HT1080 (cell line): ENCODE measurements at places on chromosomes 11 and 22. TPM values are rescaled to one million over a fixed set of nuclear protein-coding genes. Genes with fewer than 3 reads are reported as not detected.
A peak's percentile ranks its signal among the peaks of the same experiment; 100 is the strongest.

UBQLNL gene
- total RNA-seq: 0.07 TPM in 1 of 2 replicates, not detected in the other

KCNJ4 gene
- 0.40 and 0.45 TPM in 2 replicates for total RNA-seq

- DNase-seq: no peak
Measured at GRCh38 chr11:20274031-20274430, 89.5 kb upstream of the HTATIP2 start.

F2 gene
- not detected in 2 replicates for total RNA-seq

DNA sequence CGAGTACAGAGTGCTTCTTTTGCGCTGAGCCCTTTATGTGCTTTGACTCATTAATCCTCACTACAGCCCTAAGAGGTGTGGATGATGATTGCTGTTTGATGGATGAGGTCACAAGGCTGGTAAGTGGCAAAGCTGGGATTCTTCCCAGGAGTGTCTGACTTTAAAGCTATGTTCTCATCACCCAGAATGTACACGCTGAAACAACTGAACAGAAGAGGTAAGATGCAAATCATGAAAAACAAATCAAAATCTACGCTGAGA, 37.7 kb upstream of the CREB3L1 start:
- DNase-seq: peak; percentile 43

DNA sequence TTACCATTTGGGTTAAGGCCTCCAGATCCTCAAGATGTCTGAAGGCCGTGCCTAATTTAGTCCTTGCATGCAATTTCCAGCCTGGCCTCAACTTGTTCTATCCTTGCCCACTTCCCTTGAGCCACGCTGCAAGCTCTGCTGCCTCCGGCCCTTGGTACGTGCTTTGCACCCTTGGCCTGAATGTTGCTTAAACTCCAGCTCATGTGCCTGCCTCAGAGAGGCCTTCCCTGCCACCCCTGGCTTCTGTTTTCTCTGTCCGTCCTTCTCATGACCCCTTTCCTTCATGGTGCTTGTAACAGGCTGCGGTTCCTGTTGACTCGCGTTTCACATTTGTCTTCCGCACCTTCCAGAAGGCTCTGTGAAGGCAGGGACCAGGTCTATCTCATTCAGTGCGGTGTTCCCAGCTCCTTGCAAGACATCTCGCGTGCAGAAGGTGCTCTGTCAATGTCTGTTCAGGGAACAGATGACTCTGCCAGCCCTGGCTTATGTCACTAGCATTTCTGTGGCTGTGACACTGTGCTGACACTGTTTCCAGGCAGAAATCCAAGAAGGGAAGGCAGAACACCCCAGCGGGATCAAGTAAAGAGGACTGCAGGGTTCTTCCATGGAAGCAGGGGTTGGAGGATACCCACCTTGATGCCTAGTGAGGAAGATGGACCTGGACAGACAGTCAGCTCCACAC, 61.8 kb downstream of the FBLN1 start:
- no peak for DNase-seq

DNA sequence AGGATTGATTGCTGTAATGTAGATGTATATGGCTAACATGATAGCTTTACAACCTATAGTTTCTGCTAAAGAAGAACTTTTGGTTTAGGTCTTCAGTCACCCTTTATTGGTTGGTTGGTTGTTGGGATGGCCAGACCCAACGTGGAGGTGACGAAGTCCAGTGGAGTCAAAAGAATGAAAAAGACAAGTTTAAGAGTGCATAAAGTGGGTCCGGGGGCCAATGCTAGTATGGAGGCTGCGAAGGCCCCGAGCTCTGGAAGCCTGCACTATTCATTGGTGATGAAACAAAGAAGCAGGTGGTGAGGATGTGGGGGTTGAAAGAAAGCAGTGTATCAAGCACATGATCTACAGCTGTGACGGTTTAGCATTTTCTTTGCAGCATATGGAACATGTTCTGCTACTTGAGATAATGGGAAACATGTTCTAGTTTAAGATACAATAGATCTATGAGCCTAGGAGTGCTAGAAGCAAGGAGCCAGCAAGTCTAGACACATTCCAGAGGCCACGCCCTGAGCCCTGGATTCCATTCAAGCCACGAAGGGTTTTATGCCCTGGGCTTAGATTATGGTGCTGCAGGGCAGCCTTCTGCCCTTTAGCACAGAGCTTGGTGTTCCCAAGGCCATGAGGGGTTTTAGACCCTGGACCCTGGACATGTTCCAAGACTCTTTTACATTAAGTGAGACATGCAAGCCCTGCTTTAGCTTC, 6.3 kb downstream of the TCP11L1 start:
- DNase-seq: peak; percentile 56

- no peak for DNase-seq
Measured at GRCh38 chr22:48125416-48125815, 1363.0 kb downstream of the TBC1D22A start.

GRCh38 chr11:7516475-7516874, 2.7 kb downstream of the PPFIBP2 start:
- no peak for DNase-seq

CARD10 gene
- total RNA-seq: 22.4 and 25.4 TPM in 2 replicates

GRCh38 chr22:49553076-49553475, 274.6 kb downstream of the BRD1 start:
- no peak for DNase-seq

DNA sequence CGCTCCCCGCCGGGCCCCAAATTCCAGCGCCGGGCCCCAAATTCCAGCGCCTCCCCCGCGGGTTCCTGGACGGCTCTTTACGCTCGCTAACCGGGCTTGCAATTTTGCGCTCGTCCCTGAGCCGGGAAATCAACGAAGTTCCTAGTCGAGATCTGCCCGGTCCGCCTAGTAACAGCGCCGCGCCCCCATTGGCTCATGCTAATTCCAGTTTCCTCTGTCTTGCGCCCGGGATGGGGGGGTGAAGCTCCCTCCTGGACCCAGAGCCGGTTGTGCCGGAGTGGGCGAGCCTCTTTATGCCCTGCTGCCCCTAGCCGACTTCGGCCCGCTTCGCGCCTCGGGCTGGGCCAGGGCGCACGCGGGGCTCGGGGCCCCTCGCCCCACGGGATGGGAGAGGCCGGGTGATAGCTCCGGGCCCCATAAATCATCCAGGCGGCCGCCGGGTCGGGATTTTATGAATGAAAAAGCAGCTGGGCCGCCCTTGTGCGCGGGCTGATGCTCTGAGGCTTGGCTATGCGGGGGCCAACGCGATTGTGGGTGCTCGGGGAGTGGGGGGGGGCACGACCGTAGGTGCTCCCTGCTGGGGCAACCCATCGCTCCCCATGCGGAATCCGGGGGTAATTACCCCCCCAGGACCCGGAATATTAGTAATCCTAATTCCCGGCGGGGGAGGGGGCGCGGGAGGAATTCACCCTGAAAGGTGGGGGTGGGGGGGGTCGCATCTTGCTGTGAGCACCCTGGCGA, 1.8 kb upstream of the CCND1 start:
- peak; percentile 94 for DNase-seq

DNA sequence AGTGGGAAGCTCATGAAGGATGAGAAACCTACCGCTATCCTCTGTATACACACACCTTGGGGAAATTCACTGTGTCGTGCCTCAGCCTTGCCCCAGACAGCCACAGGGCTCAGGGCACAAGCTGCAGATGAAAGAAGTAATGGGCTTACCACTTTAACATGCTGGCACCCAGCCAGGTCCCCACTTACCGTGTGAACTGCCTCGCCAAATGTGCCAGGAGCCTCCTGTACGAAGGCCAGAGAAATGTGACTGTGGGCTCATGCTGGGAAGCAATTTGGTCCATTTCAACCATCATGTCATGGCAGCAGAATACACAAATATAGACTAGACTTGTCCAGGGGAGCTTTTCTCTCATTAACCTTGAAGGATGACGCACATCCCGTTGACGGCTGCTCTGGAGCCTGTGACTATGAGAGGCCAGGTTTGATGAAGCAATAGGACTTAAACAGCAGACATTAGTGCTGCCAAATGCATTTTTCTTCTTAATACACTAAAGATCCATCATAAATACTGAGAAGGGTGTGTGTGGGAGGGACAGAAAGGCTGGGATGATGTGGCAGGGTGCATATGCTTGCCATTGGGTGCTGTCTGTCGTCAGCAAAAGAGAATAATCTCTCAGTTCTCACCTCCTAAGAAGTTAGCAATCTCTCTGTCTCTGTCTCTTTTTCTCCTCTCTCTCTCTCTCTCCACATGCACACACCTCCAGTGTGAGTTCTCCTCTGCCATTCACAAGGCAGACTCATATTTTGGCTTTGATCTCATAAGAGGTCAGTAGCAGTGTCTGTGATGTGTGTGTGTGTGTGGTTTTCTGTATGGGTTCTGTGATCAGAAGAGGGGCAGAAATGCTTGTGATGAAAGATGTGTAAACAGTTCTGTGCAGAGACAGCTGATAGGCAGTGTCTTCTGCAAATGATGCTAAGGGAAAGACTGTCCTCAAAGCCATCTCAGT, 142.4 kb downstream of the KIRREL3 start:
- DNase-seq: peak; percentile 74

OR52E8 gene
- not detected in 2 replicates for total RNA-seq

- DNase-seq: peak; percentile 90
Measured at GRCh38 chr11:46363031-46363407, 15.8 kb downstream of the DGKZ start.

- peak; percentile 30 for DNase-seq
Measured at GRCh38 chr22:37500745-37501609, 14.8 kb upstream of the MFNG start.

DNA sequence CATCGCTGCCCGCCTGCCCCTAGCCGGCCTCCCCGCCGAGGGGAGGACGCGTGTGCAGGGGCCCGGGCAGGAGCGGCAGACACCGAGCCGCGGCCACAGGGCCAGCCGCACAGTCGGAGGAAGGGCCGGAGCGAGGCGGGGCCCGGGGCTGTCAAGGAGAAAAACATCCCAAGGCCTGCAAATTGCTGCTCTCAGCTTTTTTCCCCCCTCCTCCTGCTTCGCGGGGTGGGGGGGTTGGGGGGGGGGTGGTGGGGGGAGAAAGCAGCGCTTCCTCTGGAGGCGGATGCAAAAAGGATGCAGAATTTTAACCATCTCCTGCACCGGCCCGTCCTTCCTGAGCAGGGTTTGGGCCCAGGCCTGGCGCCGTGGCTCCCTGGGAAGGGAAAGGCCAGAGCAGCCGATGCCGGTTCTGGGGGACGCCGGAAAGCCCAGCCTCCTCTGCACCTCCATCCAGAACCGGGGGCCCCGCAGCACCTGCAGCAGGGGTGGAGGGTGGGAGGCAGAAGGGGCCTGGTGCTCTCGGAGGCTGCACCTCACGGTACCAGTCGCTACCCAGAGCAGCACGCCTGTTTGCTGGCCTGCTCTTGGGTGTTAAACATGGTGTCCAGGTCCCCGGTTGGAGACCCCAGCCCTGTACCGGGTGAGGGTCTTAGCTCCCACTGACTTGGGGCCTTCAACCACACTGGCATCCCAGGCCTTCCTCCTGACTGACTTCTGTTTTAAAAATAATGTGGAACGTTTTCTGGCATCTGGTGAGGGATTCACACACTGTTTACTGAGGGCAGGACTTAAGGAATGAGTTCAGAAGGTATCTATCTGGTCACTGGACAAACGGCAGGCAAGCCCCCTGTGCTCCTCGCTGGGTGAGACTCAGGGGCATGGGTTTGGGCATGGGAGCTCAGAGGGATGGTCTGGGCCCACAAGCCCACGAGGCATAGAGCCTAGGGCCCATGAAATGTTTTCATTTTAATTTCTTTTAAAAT, 77.4 kb upstream of the WNT7B start:
- peak; percentile 71 for DNase-seq

DNA sequence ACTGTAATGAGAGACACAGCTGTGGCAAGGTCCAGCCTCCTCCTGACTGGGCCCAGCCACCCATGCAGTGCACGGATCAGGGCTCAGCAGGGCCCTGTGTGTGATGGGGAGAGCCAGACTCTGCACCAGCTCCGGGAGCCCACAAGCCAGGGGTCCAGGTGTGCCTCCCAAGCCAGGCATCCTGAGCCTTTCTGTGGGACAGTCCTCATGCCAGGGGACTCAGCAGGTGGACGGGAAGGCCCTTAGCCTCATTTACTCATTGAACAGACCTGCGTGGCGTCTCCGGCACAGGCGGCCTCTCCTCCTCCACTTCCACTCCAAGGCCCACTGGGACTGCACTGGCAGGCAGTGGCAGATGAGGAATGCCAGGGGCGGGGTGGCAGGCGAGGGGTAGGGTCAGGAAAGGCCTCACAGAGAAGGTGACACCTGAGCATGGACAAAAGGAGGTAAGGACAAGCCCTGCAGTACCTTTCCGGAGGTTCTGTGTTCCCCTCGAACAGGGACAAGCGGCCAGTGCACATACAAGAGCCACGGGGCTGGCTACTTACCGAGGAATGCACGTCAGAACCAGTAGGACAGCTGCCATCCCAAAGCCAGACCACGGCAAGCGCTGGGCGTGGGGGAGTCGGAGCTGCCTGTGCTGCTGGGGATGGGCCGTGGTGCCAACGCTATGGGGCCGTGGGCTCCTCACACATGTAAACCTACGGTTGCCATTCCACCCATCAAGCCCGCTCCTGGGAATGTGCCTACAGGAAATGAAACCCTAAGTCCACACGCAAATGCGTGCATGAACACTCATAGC, 52.7 kb downstream of the IGF2 start:
- DNase-seq: no peak

GRCh38 chr22:39984006-39984405, 10.7 kb upstream of the FAM83F start:
- DNase-seq: no peak

CDC42EP2 gene
- total RNA-seq: 35.3 and 42.7 TPM in 2 replicates

- no peak for DNase-seq
Measured at GRCh38 chr11:2413742-2414579, 13.4 kb downstream of the TSSC4 start.

RFPL3 gene
- not detected in 2 replicates for total RNA-seq

GRCh38 chr11:110606415-110606814, 105.8 kb downstream of the ARHGAP20 start:
- no peak for DNase-seq

DNA sequence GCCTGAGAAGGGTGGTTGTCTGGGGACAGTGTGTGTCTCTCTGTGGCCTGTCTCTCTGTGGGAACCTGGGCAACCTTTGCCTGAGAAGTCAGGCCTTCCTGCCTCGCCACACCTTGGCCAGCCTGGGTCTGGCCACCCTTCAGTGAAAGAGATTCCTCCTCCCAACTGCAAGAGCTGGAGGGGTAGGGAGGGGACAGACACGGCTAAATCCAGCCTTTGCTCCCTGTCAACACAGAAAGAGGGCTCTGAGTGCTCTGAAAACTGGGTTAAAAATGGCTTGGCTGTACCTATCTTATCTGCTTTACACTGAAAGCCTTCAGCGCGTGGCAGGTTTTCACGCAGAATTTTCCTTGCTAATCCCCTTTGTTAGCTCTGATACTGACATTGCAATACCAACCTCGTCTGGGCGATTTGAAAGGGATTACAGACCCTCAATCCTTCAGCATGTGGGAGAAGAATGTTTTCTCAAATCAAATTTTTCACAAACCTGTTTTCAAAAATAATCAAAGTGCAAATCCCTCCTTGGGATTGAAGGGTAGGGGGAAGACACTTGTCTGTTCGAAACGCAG, 163.7 kb downstream of the DSCAML1 start:
- no peak for DNase-seq

- DNase-seq: no peak
Measured at GRCh38 chr22:49329636-49330035, 498.0 kb downstream of the BRD1 start.

SLC5A1 gene
- not detected in 2 replicates for total RNA-seq
